NCI-H748 treated with DMSO at 0.1 percent for 48 hours (cell line): ENCODE measurements at places on chromosomes 16 and 17.

- DNase-seq: no peak
Measured at GRCh38 chr17:75503976-75504346, 11.4 kb downstream of the CASKIN2 start.

DNA sequence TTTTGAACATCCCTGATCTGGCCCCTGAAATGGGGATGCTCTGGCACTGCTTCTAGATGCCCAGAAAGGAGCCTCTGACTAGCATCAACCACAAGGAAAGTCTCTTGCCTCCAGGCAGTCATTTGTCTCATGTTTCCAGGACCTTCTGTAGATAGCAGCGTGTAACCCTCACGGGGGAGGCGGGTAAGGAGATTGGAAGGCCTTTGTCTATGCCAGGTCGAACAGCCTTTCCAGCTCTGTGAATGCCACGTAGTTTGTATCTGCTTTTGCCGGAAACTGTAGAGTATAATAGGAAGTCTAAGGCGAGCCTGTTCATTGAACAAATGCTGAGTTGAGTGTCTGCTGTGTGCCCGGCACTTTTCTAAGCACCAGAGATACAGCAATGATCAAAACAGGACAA, 43.9 kb upstream of the AQP8 start:
- no peak for DNase-seq

DNA sequence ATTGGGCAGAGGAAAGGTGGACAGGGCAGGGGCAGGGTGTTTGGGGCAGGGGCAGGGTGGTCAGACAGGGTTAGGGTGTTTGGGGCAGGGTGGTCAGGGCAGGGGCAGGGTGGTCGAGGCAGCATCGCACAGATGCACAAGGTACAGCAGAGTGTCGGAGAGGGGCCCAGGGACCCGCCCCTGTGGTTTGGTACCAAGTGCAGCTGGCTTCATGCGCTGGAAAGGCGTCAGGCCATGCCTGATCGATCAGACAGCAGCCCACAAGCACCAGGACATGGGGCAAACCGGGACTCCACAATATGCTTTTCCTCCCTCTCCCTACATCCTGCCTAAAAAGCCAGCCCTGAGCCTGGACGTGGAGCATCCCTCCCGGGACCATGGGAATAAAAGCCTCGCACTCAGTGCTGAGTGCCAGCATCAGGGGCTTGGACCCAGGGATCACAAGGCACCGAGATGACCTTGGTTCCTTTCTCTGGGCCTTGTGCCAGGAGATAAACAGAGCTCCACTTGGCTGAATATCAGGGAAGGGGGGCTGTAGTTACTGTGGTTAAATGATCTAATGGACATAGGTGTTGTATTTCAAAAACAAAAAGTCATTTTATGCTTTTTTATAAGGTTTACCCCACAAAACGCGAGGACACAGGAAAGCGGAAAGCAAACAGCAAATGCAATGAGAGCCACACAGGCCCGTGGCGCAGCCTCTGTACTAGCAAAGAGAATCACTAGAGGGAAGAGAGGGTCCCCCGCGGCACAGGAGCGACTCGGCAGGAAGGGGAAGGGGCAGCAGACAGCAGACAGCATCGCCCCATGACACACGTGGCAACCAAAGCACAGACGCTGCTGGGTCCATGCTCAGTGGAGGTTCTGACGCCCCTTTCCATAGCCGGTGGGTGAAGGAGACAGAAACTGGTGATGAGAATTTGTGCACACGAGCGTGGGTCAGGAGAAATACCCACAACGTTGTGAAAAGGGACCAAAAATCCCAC, 5.3 kb upstream of the HEXD start:
- DNase-seq: no peak

DNA sequence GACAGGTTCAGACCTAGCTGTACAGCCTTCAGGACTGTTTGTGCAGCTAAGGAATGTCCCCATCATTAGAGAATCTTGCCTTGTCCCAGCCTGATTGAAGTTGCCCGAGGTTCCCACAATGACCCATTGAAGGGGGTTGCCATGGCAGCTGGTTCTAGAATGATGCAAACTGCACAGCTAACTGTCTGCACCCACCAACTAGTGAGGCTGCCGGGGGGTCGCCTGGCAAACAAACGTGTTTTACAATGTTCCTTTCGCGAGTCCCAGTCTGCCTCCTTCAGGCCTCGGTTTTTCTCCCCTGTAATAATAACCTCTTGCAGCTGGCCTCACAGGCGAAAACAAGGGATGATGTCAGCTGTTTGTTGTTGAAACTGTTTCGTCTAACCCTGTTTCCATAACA, 5.5 kb downstream of the C16orf96 start:
- DNase-seq: no peak

DNA sequence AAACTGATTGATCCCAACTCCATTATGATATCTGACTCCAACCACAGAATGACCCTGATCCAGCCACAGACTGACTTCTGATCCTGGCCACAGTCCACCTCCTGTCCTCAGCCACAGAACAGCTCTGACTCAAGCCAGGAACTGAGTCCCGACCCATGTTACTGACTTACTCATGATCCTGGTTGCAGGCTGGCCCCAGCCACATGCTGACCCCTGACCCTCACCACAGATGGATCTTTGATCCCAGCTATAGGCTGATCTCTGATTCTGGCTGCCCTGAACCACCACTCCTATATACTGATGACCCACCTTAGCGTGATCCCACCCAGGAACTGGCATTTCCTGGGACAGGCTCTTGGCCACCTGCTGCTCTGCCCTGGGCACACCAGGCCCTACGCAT, 32.2 kb upstream of the IL21R start:
- DNase-seq: no peak

- DNase-seq: no peak
Measured at GRCh38 chr16:56354016-56354415, 71.3 kb downstream of the AMFR start.

DNA sequence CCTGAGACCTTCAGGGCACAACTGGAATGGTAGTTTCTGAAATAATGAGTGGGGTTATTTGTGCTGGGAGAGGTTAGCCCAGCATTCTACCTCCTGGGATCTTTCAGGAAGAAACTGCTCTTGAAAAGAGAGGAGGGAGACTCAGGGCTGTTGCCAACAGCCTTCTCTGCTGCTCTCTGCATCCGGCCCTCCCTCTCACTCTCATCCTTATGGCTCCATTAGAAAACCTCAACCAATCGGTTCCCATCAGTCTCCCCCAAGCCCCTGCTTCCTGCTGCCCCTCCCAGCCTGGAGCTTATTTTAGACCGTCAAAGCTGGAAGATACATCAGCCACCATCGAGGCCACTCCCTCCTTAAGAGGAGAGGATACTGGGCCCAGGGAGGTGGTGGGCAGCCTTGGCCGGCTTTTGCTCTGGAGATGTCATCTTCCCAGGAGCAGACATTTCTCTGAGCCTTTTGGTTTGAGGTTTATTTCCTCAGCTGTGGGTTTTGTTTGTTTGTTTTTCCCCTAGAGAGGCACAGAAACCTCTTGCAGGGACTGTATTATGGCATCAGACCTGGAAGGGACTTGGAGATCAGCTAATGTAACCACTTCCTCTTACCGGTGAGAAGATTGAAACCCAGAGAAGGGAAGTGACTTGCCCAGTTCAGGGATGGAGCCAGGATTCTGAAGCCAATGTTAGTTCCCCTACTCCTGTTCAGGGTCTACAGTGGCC, 2.7 kb downstream of the MPRIP start:
- DNase-seq: peak; percentile 46

DNA sequence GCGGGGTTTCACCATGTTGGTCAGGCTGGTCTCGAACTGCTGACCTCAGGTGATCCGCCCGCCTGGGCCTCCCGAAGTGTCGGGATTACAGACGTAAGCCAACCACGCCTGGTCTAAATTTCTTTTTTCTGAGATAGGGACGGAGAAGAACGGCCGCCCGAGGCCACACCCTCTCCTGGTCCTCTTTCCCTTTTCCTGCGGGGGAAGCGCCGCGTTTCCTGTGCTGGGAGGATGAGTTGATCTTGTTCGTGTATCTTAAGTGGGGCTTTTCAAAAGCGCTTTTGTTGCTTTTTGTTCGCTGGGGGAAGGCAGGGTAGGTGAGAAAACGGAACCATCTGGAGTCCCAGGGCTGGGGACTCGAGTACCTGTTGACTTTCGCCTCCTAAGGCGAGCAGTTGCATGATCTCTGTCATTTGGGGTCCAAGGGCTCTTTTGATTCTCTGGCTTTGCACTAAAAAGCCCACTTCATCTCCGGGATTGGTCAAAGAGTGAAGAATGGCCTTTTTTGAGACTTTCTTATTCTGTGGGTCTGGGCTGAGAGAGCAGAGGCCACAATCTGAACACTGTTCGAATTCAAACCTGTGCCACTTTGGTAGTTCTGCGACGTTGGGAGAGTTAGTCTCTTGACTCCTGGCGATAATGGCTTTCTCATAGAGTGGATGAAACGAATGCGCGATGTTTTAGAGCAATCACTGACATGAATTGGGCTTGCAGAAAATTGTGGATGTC, 1.3 kb downstream of the FUS start:
- DNase-seq: no peak

GRCh38 chr17:9760266-9760665, 31.1 kb downstream of the DHRS7C start:
- DNase-seq: no peak

DNA sequence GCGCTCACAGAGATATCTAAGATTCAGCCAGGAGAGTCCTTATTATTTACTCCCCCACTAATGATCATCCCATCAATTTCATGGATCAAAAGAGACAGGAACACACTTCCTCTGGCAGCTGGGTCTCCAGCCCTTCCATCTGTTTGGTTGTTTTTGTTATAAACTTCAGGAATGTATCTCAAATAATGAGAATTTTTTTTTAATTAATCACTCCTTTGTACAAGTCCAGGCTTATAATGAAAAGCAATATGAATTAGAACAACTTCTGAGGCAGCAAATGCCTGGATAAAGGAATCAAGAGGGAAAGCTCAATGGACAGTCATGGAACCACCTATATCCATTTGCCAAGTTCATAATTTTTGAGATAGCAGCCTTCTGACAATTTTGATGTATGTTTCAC, 73.4 kb downstream of the HS3ST3B1 start:
- DNase-seq: no peak

- DNase-seq: no peak
Measured at GRCh38 chr17:74475189-74475588, 8.8 kb downstream of the CD300A start.

- no peak for DNase-seq
Measured at GRCh38 chr17:1733759-1734158, 8.9 kb upstream of the SERPINF2 start.

DNA sequence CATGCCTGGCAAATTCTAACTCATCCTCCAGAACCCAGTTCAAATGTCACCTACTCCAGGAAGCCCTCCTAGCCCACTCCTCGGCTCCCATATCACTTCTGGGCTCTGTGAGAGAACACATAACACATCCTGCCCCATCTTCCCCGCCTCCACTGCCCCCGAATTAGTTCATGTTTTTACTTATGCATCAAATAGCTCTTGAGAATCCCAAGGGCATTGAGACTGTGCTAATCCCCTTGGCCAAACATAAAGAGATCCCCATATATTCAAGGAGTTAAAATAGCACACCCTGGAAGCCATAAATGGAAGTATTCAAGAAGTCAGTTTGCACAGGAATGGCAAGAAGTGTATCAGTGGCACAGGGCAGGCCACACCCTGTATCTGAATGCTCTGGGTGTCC, 2.0 kb upstream of the CREBBP start:
- DNase-seq: no peak

GRCh38 chr16:66717112-66717675, 20.7 kb upstream of the CMTM4 start:
- no peak for DNase-seq

- DNase-seq: no peak
Measured at GRCh38 chr17:37774504-37774903, 29.6 kb upstream of the HNF1B start.

GRCh38 chr17:81345228-81346089, 49.8 kb upstream of the BAHCC1 start:
- DNase-seq: peak; percentile 35

DNA sequence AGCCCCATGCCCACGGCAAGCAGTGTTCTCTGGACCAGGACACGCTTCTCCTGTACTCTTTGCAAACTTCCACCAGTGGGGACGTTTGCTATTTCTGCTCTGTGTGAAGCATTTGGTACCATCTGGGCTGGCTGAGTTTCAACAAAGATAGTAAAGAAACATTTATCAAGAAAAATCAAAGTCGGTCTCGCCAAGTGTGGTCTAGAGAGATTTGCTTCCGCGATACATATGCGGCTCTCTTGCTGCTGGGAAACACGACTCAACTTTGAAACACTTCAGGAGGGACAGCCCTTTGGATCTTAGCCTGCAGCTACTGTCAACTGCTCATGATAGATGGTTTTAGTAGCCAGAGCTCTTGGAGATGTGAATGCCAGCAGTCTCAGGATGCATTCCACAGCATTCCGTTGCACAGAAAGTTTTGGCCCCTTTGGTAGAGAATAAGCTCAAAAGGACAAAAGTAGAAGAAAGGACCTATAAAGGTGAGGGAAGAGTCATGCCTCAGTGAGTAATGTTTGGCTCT, 168.2 kb upstream of the CACNG3 start:
- DNase-seq: no peak

DNA sequence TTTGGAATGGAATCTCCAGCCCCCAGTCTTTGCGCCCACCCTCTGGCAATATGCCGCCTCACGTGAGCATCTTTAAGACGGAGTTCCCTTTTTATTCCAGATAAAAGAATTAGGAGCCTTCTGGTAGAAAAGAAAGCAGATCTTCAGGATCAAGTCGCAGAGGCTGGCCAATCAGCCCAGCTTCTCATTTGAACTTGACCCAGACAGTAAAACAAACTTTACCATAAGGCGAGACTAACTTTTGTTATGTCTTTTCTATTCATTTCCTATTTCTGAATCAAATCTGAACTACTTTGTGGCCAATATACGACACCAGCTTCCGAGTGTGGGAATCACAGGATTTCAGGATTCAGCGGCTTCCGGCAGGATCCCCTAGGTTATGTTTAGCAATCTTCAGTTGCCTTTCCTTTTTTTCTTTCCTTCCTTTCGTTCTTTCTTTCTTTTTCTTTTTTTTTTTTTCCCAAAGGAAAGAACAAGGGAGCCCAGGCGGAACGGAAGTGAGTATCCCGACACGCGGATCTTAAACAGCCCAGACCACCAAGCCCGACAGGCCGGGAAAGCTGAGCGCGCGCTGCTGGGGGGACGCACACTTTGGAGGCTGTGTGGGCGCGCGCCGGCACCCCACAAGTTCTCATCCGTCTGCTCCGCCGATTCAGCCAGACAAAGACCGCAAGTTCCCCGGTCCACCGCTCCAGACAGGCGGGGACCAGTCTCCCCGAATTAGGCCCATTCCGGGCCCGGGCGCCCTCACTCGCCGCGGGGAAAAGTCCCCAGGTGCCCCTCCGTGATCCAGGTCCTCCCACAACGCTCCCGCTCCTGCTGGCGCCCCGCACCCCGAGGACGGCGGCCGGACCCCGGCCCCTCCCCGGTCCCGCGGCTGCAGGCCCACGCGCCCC, 633 bp downstream of the TBC1D16 start:
- no peak for DNase-seq

DNA sequence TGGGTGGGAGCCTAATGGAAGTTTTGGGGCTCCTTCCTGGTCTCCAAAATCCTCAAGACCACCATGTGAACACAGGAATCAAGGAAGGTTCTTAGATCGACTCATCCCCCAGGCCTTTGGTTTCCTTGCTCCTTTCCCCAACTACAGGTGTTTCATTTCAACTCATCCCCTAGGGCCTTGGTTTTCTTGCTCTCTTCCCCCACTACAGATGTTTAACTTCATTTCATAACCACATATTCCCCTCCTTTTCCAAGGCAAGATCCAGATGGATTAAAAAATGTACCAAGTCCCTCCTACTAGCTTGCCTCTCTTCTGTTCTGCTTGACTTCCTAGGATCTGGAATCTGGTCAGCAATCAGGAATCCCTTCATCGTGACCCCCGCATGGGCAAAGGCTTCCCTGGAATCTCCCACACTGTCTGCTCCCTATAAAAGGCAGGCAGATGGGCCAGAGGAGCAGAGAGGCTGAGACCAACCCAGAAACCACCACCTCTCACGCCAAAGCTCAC, at the start of gene CCL11:
Gene CCL11 (plus strand): TSS at position 457 of the 507 bp plus-strand sequence. CDS start 67 bp downstream, outside the sequence.
- DNase-seq: no peak
